CD4-positive, CD25-positive, alpha-beta regulatory T cell (primary cell): ENCODE measurements at places on chromosomes 12 and 14.
A peak's percentile ranks its signal among the peaks of the same experiment; 100 is the strongest.

DNA sequence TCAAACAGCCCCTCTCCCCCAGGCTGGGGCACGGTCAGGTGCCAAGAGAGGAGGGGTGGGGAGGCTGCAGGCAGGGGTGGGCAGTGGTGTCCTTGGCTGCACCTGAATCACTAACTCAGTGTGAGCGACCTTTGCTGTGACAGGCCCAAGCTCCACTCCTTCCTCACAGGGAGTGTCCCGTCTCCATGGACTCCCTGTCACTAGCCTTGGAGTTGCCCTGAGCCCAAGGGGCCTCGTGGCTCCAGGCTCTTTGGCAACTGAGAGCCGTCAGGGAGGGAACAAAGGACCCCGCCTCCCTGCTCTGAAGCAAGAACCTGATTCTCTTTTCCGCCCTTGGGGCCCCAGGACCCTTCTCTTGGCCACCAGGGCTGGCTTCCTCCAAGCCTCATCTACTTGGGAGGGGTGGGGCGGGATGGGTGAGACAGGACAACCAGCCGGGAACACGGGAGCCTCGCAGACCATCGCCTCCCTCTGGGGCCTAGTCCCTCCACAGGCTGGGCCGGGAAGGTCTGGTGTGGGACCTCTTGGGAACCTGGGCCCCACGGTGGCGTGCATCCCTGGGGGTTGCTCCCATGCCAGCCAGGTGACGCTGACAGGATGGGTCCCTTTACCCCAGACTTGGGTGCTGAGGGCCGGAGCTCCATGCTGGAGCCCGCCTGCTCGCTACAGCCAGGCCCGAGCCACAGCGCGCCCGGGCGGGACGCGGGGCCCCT, 935 bp upstream of the ADSS1 start:
- DNase-seq = no peak

- no peak for DNase-seq
Observed at GRCh38 chr12:63006536-63006935, 71.6 kb upstream of the PPM1H start.

- no peak for DNase-seq
Observed at GRCh38 chr14:91879196-91879595, 11.9 kb upstream of the TC2N start.

GRCh38 chr14:74691456-74691855, 21.4 kb downstream of the AREL1 start:
- DNase-seq = no peak

GRCh38 chr14:95453713-95453980, 62.8 kb downstream of the SYNE3 start:
- no peak for DNase-seq

DNA sequence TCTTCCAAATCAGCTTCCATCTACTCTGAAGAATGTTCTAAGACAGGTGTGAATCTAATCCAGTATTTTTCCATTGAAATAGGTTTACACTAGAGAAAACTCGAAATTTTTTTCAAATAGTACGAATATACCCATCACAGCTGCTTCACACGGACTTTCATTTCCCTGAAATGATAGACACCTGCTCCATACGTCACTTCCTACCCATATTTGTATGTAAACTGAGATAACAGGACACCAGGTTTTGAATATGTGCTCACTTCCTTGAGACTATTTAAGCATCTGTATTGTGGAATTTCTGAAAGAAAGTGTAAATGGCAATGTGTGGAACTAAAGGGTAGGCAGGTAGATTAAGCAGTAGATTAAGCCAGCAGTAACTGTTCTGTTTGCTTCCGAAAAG, 13.4 kb upstream of the ITPR2 start:
- peak; percentile 26 for DNase-seq

GRCh38 chr14:68340262-68340661, 452.6 kb downstream of the ZFP36L1 start:
- no peak for DNase-seq

- DNase-seq = no peak
Observed at GRCh38 chr14:100296106-100296651, 10.1 kb downstream of the SLC25A29 start.

DNA sequence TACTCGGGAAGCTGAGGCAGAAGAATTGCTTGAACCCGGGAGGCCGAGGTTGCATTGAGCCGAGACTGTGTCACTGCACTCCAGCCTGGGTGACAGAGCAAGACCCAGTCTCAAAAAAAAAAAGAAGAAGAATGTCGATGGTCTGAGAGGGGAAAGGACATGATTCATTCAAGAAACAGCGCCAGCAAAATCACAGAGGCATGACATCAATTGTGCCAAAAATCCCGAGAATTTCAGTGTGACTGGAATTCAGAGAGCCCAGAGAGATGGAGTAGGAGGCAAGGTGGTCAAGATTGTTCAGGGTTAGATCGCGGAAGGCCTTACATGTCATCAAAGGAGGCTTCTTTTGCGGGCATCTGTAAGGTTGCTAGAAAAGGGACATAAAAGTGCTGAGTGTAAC, 483.3 kb downstream of the VRK1 start:
- DNase-seq = no peak

GRCh38 chr12:78101946-78102635, 271.4 kb downstream of the NAV3 start:
- no peak for DNase-seq

GRCh38 chr12:58171914-58172313, 230.5 kb downstream of the ATP23 start:
- no peak for DNase-seq

- no peak for DNase-seq
Observed at GRCh38 chr14:54366736-54367735, 29.8 kb upstream of the CDKN3 start.

- DNase-seq = no peak
Observed at GRCh38 chr12:7934889-7935492, 996 bp downstream of the SLC2A3 start.
